ENCODE measurements at places on chromosomes 5 and 9.
A peak's percentile ranks its signal among the peaks of the same experiment; 100 is the strongest.

GRCh38 chr9:136856541-136857141 is 4.5 kb downstream of the MAMDC4 start:
- no peak for DNase-seq

DNA sequence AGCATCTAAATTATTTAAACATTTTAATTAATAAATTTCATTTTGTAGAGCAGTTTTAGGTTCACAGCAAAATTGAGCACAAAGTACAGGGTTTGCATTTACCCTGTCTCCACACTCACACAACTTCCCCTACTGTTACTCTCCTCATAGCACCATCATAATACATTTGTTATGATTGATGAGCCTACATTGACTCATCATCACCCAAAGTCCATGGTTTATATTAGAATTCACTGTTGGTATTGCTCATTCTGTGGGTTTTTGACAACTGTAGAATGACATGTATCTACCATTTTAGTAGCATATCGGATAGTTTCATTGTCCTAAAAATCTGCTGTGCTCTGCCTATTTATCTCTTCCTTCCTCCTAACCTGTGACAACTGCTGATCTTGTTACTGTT is 411.1 kb upstream of the MPDZ start:
- no peak for DNase-seq

GRCh38 chr5:67677422-67677970 is 480.9 kb upstream of the CD180 start:
- DNase-seq = peak; percentile 60

DNA sequence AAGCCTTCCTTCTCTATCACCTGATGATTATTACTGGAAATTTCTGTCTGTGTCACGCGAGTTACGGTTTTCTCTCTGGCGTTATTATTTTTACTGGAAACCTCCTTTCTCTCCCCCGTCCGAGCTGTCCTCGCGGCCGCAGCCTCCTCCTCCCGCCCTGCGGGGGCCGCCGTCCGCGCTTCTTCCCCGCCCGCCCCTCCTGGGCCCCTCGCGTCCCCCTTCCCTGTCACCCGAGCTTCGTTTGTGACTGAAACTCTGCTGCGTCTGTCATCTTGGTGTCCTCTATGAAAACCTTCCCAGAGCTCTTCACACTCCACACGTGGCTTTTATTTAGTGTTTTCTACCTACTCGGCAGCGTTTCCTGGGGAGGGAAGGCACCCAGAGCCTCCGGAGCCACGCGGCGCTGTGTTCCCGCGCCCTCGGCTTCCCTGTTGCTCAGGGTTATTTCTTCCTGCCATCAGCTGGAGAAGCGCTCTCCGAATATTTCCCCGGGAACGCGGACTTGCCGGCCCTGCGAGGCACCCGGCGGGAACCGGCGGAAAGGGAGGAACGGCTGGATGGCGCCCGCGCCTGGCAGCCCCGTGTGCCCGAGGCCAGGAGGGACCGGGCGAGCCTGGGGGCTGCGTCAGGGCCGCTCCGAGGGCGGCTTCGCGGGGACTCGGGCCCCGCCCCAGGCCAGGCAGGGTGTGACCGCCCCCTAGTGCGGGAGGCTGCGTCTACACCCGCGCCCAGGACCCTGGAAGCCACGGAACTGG is 33.9 kb downstream of the TRIP13 start:
- no peak for DNase-seq

DNA sequence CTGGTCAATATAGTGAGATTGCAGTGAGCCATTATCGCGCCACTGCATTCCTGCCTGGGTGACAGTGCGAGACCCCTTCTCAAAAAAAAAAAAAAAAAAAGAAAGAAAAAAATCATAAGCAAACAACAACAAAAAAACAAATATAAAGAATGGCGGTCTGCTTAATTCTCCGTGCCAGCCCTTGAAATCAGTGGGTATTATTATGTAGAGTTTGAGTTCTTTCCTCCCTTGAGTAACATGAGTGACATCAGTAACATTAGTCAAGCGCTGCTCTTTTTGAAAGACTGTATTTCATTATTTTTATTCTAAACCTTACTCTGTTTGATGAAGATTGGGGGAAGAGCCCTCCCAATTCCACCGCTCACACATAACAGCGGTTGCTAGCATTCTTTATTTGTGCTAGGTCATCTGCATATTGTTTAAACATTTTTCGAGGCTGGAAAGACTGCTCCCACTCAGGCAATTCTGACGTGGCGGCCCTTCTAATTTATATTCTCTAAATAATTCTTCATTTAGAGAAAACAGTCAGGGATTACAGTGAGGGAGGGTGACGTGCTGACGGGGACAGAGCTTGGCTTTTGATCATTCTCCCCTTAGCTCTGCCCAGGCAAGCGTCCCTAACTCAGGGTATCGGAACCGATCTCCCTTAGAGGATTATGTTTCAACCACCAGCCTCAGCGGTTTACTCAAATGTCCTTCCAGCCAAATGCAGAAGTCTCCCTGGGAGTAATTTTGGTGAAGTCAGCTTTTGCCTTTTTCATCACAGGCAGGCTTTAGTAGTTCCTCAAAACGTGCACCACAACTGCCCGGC is 860 bp upstream of the MARCHF6 start:
- DNase-seq = peak; percentile 70

DNA sequence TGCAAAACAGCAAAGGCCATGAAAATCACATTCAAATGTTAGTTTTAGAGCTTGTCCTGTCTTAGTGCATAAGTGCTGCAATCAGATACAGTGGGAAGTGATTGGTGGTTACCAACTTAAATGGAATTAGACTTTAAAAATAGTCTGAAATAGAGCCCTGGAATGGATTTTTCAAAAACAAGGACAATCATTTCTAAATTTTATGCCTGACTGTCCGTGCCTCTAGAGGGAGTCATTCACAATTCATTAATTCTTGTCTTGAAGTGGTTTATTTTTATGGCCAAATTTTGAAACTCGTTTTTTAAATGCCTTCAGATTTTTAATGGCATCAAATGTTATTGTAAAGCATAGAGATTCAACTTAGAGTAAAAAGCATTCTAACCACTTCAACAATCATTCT is 561.8 kb upstream of the DAB2 start:
- DNase-seq = no peak

DNA sequence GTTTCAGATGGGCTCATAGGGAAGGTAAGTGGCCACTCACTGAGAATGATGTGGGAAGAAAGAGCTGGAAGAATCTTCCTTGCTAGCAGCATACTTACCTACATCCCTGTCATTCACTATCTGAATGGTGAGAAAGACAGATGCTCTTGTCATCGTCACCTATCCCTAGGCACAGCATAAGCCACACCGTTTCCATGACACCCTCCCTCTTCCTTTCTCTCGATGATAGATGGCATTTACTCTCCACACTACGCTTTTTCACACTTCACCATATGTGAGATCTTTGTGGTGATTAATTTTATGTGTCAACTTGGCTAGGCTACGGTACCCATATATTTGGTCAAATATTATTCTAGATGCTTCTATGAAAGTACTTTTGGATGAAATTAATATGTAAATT is 44.4 kb upstream of the FER start:
- no peak for DNase-seq

GRCh38 chr5:150053713-150054392 is 32.5 kb downstream of the CSF1R start:
- DNase-seq = no peak

- DNase-seq = no peak
These were observed 37.2 kb downstream of the RCL1 start for GRCh38 chr9:4829969-4830368.

- DNase-seq = peak; percentile 13
These were observed 80.0 kb upstream of the TUT7 start for GRCh38 chr9:86434039-86434726.

GRCh38 chr5:97102010-97102470 is 40.4 kb downstream of the LIX1 start:
- DNase-seq = no peak

- DNase-seq = no peak
These were observed 762.3 kb downstream of the PRELID2 start for GRCh38 chr5:145072889-145073288.

GRCh38 chr9:129555512-129556215 is 65.2 kb downstream of the C9orf50 start:
- DNase-seq = no peak

GRCh38 chr9:35000535-35001284 is 11.2 kb downstream of the DNAJB5 start:
- DNase-seq = no peak

GRCh38 chr9:68844631-68845612 is 139.9 kb downstream of the PIP5K1B start:
- DNase-seq = no peak

DNA sequence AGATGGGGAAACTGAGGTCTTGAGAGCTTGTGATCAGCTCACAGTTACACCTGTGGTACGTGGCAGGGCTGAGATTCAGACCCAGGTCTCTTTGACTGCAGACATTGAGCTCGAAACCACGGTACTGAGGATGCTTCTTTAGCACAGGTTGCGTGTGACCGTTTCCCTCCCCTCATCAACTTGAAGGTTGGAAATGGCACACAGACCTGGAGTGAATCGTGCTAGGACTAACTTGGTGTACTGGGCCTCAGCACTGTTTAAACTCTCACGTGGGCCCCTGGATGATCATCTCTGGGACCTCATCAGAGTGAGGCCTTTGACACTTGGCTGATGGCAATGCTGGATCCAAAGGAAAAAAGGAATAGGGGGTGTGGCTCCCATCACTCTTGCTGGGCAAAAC is 106.0 kb downstream of the MVB12B start:
- no peak for DNase-seq

GRCh38 chr5:171483551-171484135 is 64.2 kb downstream of the FGF18 start:
- no peak for DNase-seq

- DNase-seq = no peak
These were observed 155.7 kb upstream of the ADAMTS16 start for GRCh38 chr5:4984461-4984860.

DNA sequence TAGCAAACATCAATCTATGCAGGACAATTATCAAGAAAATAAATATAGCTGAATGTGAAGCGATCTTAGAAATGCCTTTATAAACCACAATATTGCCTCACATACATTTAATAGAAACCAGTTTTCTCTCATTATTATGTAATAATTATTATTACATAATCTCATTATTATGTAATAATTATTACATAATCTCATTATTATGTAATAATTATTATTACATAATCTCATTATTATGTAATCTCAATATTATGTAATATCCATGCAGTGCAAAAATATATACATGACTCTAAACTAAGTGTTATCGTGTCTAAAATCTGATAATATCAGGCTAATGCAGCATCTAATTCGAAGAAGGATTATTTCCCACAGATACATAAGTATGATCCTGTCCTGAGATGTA is 563.9 kb upstream of the SEMA6A start:
- DNase-seq = no peak
